ENCODE measurements at places on chromosomes 3 and 15.

GRCh38 chr3:152817400-152817799 is 17.5 kb upstream of the P2RY1 start:
- no peak for DNase-seq

DNA sequence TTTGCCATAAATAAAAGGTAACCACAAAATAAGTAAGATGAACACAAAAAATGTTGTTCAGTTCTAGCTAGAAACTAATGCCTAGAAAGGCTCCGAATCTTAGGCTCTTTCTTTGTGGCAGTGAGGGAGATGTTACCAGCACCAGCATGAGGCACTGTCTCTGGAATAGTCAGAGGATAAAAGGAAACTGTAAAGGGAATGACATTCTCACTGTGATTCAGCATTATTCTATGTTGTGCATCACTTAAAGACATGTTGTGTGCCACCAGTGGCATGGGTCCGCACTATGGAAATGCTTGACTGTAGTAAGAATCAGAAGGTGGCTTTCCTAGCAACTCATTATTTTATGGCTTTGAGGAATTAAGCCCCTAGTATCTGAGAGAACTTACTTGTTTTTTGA is 70.8 kb downstream of the SEC22A start:
- no peak for DNase-seq

GRCh38 chr3:197487911-197488391 is 67.8 kb downstream of the BDH1 start:
- no peak for DNase-seq

DNA sequence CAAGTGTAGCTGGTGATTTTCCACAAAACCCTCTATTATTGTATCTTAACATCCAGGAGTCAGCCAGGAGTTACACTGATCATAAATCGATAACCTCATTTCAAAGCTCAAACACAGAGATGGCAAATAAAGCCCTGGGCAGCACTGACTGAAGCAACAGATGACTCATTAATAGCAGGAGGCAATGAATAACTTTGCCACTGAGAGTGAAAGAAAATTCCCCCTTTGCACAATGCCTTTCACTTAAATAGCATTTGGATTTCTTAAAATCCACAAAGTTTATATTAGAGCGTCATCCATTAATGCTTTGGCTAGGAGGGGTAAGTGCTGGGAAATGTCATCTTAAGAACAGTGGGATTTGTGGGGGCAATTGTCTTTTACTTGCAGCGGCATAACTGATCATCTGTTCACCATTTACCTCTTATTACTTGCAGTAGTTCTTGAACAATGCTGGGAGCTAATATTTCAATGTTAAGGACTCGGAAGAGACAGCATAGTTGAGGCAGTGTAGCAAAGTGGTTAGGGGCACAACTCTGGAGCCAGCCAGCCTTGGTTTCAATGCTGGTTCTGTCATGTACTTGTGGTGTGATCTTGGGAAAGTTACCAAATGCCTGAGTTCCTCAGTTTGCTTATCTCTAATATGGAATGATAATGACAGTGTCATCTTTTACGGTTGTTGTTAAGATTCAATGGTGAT is 630.4 kb upstream of the TBL1XR1 start:
- no peak for DNase-seq

- no peak for DNase-seq
These were observed 5.0 kb upstream of the VGLL4 start for GRCh38 chr3:11648735-11649134.

DNA sequence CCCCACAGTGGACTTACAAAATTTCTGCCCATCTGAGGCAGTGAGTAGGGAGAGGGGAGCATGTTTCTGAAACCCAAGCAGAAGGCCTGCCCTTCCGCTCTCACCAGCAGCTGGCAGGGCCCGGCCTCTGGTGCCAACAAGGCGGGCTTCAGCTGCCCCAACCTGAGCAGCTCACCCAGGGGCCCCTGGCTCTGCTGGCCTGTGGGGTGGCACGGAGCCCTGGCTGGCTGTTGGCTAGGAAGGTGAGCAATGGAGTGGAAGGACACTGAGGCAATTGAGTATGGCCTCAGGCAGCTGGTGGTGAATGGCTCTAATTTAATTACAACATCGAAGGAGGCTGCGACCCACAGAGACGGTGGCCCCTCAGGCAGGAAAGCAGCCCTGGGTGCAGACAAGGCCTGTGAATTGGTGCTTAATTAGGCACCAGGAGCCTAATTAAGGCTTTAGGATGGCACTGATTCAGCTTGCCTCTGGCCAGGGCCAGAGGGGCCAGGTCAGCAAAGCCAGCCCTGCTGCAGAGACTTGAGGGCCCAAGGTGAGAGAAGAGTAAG is 60.9 kb downstream of the ST8SIA2 start:
- no peak for DNase-seq

GRCh38 chr3:168104361-168104760 is 8.6 kb upstream of the GOLIM4 start:
- DNase-seq: no peak

DNA sequence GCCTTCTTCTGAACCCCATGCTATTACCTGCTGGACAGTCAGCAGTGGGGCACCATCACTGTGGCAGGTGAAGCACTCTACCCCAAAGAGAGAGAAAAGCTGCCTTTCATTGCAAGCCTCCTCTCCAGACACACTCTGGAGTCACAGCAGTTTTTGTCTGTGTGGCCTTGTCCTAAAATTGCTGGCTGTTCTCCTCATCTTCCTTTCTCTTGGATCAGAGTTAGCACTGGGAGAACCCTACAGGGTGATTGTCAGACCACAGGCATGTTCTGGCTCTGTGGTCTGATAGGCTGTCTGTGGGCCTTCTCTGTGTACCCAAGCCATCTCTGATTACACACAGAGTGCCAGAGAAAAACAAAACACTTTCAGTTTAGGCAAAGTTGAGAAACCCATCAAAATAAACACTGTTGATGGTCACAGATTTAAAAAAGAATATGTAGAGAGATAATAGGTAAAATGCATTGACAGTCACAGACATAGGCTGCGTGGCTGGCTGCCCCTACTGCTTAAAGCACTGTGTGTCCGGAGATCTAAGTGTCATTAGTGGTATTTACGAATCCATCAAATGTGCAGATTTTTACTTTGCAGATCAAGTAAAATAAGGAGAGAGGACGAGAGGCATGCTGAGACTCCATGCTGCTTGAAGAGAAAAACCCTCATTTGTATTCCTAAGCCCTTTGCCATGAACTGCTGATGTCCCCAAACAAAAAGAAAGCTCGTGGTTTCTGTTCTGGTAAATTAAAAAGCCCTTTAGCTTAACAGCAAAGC is 689.9 kb downstream of the TUSC7 start:
- DNase-seq: no peak

DNA sequence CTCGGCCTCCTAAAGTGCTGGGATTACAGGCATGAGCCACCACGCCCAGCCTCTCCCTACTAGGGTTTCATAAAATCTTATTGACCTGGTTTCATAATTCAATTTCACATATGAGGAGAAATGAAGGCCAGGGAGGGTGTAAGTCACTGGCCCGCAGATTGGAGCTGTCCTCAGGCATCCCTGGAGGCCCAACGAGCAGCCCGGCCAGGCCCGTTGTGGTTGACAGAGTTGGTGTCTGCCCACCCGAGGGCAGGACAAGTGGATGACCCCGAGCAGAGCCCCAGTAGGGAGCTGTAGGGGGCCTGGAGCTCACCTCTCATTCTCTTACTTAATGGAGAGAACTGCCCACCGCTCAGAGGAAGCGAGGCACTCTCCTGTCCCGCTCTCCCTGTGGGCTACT is 78.9 kb downstream of the CPN2 start:
- DNase-seq: no peak

DNA sequence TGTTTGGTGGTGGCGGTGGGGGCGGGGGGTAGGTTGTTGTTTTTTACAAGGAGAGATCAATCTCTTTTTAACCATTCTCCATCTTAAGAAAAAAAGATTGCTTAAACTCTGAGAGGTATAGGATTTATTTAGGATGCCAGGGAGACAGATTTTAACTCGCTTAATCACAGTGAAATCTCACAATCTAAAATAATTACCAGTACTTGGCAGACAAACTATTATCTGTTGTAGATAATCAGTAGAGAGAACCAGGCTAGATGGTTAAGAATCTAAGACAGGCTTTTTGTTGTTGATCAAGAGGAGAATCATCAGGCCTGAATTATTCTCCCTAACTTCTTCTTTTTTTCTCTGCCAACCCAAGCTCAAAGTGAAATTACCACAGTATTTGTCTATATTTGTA is 470.2 kb upstream of the ADAMTS9 start:
- DNase-seq: no peak

GRCh38 chr3:52660046-52660445 is 25.7 kb downstream of the PBRM1 start:
- DNase-seq: no peak

GRCh38 chr3:133488785-133489367 is 84.6 kb upstream of the CDV3 start:
- no peak for DNase-seq

GRCh38 chr3:195916291-195916690 is 7.9 kb upstream of the TNK2 start:
- DNase-seq: no peak

GRCh38 chr3:18049096-18049495 is 306.7 kb upstream of the TBC1D5 start:
- no peak for DNase-seq

- no peak for DNase-seq
These were observed 22.0 kb upstream of the ATP13A3 start for GRCh38 chr3:194508491-194509453.

DNA sequence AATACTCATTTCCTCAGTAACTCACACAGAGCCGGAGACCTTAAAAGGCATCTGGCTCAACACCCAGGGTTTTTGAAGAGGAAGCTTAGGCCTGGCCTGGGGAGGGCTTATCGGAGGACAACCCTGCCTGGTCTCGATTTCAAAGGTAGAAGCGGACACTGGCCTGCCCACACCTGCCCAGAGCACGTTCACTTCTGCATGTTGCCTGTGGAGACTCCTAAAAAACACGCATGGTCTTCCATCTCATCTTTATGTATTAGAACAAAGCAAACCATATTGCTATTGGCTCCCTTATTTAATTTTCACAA is 55.5 kb upstream of the FURIN start:
- DNase-seq: no peak

GRCh38 chr3:23111797-23112196 is 91.3 kb upstream of the UBE2E2 start:
- no peak for DNase-seq

DNA sequence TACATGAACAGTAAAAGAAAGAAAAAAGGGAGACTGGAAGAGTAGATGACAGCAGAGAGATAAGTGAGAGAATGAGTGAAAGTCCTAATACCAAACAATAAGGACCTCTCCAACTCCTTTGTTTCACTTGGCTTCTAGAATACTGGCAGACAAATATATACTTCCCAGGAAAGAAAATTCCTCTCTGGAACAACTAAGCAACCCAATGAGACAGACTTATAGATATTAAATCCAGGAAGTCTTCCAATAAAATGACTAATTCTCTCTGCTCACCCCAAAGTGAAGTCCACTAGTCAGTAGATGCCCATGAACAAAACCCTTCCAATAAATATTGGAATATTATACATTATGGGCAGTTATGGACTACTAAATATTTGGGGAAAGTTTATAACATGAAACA is 114.2 kb downstream of the NEDD4 start:
- DNase-seq: no peak

DNA sequence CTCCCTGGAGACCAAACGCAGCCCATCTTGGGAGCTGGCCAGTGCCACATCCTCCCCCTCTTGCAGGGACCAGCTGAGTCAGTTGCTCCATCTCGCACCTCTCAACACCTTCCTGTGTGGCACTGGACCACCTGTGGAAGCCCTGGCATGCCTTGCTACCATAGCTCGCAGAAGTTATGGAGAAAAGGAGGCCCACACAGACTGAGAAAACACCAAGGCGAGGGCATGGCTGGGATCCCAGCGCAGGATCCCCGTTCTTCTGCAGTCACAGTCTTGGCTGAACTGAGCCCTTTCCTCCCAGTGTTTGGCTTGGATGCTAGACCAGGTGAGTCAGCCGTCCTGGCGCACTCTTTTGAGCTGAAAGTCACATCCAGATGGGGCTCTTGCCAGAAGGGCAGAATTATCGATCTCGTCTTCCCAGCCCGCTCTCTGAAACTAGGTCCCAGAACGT is 46.9 kb downstream of the CHRD start:
- no peak for DNase-seq

DNA sequence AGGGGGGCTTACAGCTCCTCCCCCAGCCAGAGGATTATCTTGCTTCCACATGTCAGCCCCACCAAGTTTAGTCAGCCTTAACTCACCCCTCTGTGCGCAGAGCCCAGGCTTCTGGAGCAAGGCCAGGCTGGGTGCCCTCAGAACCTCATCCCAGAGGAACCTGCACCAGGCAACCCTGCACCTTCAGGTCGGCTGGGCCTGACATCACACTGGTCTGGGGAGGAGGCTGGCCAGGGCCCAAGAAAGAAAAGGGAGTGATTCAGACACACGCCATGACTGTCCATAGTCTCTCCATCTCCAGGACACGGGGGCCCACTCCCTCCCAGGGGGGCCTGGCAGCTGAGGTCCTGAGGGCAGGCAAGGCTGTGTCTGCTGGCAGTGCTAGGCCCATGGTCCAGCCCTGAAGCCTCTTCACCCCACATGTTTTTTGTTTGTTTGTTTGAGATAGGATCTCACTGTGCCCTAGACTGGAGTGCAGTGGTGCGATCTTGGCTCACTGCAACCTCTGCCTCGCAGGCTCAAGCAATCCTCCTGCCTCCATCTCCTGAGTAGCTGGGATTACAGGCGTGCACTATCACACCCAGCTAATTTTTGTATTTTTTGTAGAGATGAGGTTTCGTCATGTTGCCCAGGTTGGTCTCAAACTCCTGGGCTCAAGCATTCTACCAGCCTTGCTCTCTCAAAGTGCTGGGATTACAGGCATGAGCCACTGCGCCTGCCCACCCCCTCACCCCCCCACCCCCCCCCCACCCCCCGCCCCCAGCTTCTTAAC is 11.1 kb downstream of the TNK2 start:
- no peak for DNase-seq

- DNase-seq: no peak
These were observed 39.2 kb downstream of the SNX4 start for GRCh38 chr3:125480656-125481374.

DNA sequence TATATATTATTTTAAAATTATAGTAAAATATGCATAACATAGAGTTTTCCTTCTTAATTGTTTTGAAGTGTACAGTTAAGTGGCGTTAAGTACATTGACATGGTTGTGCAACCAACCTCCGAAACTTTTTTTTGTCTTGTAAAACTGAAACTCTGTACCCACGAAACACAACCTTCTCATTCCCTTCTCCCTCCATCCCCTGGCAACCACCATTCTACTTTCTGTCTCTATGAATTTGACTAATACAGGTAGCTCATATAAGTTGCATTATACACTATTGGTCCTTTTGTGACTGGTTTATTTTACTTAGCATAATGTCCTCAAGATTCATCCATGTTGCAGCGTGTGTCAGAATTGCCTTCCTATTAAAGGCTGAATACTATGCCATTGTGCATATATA is 179.4 kb downstream of the SATB1 start:
- DNase-seq: no peak

- no peak for DNase-seq
These were observed 404.6 kb upstream of the C2CD4B start for GRCh38 chr15:62569460-62570404.

- DNase-seq: no peak
These were observed 104.2 kb downstream of the THRB start for GRCh38 chr3:24390169-24391130.

Measured in activated naive CD4-positive, alpha-beta T cell treated with anti-CD3 and anti-CD28 coated beads, Interleukin-2, amount 50 U/mL, for 72 hours (primary cell).